ENCODE measurements at places on chromosomes 7 and 10.

GRCh38 chr7:82428186-82428961 lies 15.2 kb downstream of the CACNA2D1 start:
- DNase-seq, result no peak

DNA sequence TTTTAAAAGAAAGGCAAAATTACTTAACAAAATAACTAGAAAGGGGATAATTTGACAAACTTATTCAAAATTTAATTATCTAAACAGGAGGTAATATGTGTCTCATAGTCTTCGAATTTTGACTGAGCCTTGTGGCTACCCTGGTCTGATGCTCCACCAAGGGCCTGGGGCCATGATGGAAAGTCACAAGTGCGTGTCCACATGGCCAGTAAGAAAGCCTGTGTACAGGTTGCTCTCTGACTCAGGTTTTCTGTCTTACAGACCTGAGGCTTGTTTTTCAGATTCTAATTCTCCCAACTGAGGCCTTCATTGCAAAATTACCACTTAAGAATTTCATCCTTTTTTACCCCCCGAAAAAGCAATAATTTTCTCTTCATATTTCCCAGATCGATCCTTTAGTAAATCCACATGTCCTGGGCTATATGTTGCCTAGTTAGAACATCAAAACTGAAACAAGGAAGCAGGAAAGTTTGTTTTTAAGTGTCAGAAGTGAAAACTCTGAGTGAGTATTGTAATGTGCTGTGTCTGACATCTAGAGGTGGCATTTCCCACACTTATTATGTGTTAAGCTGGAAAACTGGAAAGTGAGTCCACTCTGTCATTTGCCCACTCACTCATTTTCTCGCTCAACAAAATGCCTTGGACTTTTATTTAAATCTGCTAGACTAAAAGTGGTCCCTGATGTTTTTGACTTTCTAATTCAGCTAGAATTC lies 10.0 kb downstream of the CYP3A43 start:
- no peak for DNase-seq

DNA sequence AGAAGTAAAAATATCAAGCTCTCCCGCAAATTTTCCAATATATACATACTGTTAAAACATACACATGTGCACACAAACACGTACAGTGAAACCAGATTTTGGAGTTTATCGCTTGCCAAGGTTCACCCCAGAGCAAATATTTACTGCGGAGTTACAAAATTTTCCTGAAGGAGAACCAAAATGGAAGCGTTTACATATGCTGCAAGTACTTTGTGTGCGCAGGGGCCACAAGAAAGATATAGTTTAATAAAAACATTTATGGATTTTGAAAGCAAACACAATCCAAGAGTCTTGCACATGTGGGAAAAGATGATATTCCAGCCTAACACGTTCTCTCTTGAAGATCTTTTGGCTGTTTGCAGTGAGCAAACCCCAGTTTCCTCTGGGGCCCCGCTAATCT lies 301.3 kb upstream of the NFE2L3 start:
- DNase-seq, result no peak

DNA sequence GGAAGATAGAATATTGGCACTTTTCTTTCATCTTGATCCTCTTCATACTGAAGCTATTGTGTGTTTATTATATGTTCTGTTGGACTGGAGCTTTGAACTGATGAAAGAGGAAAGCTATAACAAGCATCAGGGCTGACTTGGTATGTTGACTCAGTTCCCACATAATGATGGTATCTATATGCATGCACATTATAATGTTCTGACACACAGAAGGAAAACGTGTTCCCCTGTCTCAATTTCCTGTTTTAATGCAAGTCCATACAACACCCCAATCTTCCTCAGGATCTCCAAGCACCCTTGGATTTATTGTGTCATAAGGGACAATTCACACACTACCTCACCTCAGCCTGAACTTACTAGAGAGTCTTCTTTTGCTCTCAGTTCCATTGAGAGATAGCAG lies 8.3 kb upstream of the WASL start:
- no peak for DNase-seq

DNA sequence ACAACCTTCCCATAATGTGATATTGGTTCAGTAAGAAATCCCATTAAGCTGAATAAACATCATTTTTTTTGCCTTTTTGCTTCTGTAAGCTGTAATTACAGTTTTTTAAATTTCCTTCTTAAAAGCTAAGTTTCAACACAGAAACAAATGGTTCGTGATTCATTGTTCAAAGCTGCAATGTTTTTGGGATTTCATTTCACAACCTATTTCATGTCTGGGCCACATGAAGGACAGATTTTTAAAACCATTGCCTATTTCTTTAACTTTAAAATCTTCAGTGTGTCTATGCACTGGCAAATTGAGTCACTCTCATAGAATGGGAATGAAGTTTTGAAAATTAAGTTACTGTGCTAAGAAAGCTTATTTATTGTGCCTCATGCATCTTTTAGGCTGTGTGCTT lies 66.9 kb downstream of the TFPI2 start:
- DNase-seq, result no peak

- DNase-seq, result no peak
Observed at GRCh38 chr10:18498998-18499397, 152.4 kb downstream of the NSUN6 start.

DNA sequence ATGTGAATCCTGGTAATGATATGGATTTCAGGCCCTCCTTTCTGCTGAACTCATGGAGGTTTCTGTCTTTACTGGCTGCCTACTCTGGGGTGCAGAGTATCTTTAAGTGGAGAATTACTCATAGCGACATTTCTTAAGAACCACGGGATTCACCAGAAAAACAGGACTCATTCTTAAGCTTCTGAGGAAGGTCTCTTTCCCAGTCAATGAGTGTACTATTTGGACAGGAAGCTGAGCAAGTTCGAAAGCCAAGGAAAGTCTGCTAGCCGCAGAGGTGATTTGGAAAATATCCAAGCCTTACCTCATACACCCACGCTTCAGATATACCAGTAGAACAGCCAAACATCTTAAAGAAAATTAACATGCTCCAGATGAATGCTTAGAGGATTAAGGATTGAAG lies 377.6 kb upstream of the MYO3A start:
- DNase-seq, result no peak

GRCh38 chr10:338171-339037 lies 203.1 kb downstream of the ZMYND11 start:
- DNase-seq, result no peak

DNA sequence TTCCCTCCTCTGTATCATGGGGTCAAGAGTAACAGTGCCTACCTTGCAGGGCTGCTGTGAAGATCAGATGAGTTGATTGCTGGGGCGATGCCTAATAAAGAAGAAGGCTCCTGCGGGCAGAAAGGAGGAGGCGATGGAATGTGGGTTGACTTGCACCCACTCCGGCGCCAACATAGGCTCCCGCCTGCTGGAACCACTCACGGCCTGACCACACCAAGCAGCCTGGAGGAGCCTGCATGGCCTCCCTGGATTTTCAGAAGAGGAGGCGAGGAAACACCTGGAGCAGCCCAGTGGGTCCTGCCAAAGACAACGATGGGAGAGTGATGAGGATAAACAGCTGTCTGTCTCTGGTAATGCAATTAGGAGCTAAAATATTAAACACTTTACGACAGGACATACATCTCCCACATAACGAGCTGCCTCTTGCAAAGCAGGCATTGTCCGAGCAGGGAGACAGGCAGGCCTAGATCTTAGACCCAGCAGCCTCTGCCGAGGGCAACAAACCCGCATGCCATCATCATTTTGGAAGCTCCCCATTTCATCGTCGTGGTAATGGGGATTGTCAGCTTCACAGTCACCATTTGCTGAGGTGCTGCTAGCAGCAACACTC lies 302.9 kb upstream of the ZMIZ1 start:
- DNase-seq, result no peak

Data from GDM1 (cell line).